ENCODE measurements at places on chromosomes 13 and 19.

DNA sequence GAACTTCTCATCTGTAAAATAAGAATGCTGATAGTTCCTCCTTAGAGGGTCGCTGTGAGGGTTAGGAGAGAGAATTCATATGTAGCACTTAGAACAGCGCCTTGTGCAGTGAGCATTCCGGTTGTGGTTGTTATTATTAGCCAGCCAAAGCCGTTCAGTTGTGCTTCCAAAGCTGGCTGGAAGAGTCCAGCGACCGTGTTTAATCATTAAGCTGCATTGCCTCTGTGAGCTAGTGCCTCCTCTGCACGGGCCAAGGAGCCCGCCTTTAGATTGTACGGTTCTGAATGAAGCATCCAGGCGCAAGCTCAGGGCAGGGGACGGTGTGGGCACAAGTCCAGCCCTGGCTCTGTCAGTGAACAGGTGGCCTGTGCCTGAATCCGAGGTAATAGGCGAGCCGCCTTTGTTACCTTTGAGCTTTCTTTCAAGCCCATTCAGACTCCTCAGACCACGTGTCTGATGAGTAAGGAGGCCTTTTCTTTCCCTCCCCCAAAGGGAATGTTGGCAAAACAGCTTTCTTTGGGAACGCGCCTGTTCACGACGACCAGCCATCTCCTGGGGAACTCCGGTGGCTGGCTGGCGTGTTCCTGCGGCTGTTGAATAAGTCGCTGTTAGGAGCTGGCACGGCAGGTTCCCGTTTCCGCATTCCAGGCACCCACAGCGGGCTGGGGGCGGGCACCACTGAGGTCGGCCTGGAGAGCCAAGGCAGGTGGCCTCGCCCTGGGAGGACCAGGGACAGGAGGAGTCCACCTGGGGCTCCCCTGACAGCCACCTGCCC, 25.1 kb downstream of the SIPA1L3 start:
- no peak for DNase-seq

DNA sequence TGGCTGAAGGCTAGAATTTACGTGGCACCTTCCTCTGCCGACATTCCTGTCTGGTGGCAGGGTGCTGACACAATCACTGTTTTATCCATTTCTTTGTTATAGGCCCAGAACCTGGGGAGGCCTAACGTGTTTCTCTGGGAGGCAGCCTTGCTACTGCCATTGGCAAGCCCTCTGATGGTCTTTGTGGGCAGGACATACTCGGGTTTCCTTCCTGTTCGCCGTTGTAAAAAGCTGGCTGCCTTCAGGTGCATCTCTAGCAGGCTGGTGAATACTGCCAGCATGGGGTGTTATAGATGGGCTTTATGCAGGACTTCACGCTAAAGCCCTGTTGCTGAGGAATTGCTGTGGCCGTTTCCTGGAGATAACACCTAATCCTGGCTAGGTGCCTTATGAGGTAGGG, 28.1 kb downstream of the B3GLCT start:
- peak; percentile 34 for DNase-seq

- DNase-seq: no peak
Observed at GRCh38 chr13:79560954-79561353, 80.0 kb downstream of the NDFIP2 start.

DNA sequence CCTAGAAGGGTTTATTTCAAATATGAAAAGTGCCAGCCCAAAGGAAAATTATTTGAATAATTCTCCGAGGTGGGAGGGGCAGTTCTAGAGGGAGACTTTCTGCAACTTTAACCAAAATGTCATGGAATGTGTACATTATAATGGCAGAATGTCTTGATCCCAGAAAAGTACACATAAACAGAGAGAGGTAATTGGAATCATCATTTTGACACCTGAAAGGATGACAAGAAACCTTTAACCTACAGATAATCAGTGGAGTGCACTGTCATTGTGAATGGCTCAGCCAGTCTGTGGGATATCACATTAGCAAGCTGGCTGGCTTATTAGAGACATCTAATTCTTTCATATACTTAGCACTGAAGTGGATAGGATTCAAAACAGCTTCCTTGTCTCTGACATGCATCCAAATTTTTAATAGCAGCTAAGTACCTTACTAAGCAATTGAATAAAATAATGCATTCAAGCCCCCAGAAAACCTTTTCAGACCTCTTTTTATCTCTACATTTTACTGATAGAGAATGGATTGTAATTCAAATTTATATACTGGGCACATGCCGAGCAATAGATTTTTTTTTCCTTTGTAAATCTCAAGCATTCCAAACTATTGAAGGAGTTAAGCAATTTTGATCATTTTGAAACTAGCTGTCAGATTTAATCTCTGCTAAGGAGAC, 468.6 kb downstream of the COG6 start:
- DNase-seq: no peak

DNA sequence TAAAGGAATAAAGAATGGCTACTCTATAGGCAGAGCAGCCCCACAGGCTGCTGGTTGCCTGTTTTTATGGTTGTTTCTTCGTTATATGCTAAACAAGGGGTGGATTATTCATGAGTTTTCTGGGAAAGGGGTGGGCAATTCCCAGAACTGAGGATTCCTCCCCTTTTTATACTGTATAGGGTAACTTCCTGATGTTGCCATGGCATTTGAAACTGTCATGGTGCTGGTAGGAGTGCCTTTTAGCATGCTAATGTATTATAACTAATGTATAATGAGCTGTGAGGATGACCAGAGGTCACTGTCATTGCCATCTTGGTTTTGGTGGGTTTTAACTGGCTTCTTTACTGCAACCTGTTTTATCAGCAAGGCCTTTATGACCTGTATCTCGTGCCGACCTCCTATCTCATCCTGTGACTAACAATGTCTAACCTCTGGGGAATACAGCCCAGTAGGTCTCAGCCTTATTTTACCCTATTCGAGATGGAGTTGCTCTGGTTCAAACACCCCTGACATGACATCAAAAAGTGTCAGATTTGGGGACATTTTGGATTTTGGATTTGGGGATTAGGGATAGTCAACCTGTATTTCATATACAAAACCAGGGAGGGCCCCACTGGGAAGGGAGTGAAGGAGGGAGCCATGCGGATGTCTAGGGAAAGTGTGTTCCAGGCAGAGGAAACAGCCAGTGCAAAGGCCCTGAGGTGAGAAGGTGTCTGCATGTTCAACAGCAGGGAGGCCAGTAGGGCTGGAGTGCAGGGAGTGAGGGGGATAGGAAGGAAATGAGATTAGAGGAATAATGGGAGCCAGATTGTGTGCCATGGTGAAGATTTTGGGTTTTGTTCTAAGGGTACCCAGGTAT, 10.9 kb downstream of the FXYD5 start:
- DNase-seq: no peak

Measured in DND-41 (cell line).